Left lung (tissue), 14 donors: ENCODE measurements at places on chromosomes 6 and 20. TPM values are rescaled to one million over a fixed set of nuclear protein-coding genes. Genes with fewer than 3 reads are reported as not detected.
A peak's percentile ranks its signal among the peaks of the same experiment; 100 is the strongest.

- DNase-seq, result no peak
Observed at GRCh38 chr6:132675002-132675401, 16.0 kb upstream of the TAAR1 start.

GRCh38 chr20:33847006-33847405 is 35.9 kb downstream of the CHMP4B start:
- DNase-seq, result no peak

DNA sequence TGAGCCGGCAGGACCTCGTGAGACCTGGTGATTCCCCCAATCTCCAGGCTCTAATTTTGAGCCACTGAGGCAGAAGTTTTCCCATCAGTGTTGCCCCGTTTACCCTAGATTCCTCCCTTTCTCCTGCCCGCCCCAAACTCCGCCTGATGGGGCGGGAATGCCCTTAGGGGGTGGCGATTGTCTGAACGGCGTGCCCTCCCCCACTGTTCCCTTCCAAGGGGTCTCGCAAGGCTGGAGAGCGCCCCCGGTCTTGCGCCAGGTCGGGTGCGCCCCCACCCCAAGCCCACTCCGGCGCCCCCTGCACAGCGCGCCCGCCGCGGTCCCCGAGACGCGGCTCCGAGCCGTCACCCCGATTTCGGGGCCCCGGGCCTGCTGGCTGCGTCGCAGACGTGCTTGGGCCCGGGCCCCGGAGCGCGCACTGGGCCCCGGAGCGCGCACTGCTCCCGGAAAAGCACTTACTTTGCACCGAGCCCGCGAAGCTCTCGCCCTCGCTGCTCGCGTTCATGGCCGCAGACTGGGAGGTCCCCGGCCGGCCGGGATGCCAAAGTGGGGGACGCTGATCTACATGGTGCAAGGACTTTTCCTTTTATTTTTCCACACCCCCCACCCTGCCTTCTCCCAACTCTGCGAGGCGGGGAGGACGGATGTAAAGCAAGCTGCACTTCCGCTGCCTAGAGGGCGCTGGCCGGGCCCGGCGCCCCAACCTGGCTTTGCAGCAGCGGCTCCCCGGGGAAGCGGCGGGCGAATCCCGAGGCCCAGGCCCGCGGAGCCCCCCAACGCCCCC is at the start of gene ZFP64:
TSS of gene ZFP64 (minus strand) at position 648 of the 784 bp plus-strand sequence. CDS start at position 505, 143 bp downstream.
- peak; percentile 84 for DNase-seq

DNA sequence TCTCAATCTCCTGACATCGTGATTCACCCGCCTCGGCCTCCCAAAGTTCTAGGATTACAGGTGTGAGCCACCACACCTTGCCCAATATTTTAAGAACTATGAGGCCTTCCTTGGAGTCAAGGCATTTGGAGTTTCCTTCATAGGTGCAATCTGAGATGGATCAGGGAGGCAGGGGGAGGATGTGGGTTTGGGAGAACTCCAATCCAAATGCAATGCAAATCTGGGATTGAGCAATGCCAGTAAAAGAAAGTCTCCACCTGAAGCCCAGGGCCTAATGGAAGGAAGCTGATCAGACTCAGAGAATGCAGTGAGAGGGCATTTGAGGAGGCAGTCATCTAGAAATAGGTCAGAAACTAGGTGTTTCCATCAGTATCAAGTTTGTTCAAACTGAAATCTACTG is 21.2 kb downstream of the RSPH3 start:
- no peak for DNase-seq

DNA sequence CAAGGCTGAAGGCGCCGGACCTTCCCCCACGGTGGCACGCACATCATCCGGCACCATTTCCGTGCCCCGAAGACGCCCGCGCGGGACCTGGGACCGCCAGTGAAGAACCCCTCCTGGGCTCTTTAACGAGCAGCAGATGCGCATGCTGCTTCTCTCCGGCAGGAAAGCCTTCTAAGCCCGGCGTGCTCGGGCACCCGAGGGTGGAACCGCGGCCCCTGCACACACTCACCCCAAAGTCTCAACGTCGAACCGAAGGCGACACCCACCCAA is 240 bp downstream of the FOXQ1 start:
- no peak for DNase-seq

The SCGN gene
- not detected for total RNA-seq

The KCNS1 gene
- 0.99 TPM for total RNA-seq
